PC-9 (cell line): ENCODE measurements at places on chromosomes 4 and X.
A peak's percentile ranks its signal among the peaks of the same experiment; 100 is the strongest.

DNA sequence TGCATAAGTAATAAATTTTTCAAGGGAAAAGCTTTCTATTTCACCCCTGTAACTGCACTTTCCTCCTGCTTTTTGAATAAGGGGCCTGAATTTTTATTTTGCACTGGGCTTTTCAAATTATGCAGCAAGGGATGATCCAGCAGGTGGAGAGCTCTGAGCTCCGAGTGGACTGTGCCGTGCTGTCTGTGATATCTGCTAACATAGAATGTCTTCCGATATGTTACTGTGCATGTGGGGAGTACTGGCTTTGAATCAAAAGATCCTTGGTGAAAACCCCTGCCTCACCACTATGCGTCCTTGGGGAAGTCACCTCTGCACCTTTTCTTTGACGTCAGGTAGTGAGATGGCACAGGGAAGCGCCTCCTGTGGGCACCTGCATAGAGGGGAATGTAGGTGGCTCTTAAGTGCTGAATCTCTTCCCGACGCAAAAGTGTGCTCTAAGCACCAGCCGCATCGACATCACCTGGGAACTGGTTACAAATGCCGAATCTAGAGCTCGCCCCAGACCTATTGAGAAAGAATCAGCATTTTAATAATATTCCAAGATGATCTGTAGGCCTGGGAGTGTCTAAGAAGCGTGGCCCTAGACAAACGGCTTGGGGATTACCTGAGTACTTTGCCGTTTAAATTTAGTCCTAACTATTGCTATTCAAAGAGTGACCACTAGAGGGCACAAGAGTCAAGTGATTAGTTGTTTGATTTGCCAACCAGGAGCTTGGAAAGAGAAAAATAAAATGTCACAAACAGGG is 19.2 kb upstream of the WFS1 start:
- peak; percentile 59 for DNase-seq

GRCh38 chrX:11267425-11267824 is 25.8 kb upstream of the AMELX start:
- DNase-seq, result no peak

GRCh38 chr4:146638786-146639505 is at the start of gene POU4F2:
Gene POU4F2 (plus strand): TSS chr4:146638893. CDS start chr4:146639141, 248 bp downstream.
- DNase-seq, result no peak

DNA sequence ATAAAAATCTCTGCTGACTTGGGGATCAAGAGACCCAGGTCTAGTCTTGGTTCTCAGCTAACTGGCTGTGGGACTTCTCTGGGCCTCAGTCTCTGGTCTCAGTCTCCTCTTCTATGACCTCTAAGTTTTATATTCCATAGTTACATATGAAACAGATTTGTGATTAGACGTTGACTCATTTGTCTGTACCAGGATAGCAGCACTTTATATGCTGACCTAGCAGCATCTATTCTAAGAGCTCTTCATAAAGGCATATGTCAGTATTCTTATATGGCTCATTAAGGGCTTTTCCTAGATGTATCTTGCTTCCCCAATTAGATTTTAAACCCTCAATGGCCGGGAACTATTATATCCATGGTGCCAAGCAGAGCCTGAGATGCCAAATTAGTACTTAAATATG is 12.7 kb downstream of the GRPR start:
- no peak for DNase-seq

DNA sequence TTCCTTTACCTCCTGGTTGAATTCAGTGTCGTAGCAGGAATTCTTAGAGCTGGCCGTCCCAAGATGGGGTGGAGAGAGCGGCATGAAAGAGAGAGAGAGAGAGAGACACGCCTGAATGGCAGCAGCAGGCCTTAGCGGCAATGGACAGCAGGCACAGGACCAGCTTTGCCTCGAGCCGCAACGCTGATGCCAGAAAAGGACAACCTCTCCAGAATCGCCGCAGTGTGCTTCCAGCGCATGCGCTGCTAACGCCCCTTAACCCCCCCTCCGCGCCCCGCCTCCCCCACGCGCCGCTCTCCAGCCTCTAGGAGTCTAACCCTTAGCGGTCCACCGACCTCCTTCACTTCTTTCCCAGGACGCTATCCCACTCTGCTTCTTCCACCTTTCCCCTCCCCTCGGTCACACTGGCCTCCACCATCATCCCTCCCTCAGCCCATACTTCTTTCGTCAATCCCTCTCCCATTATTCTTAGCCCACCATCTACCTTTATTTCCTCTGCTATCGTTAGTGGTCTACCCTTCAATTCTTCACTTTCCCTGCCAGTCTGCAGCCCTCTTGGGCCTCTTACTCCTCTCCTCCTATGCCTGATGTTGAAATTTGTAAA is 10.5 kb upstream of the ZCCHC13 start:
- DNase-seq, result peak; percentile 57

DNA sequence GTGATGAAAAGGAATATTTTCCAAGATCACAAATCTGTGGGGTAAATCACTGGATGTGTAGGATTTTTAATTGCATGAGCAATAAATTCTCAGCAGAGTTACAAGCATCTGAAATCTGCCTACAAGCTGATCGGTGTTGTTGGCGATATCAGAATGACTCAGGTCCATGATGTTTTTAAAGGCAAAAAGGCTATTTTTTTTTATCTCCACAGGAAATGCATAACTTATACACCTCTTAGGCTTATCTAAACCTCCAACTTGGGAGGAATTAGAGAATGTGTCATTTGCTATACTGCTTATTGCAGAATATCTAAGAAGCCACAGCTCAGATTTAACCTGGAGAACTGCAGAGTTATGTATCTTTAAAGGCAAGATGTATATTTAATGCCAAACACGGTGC is 61.6 kb downstream of the KIT start:
- DNase-seq, result no peak

DNA sequence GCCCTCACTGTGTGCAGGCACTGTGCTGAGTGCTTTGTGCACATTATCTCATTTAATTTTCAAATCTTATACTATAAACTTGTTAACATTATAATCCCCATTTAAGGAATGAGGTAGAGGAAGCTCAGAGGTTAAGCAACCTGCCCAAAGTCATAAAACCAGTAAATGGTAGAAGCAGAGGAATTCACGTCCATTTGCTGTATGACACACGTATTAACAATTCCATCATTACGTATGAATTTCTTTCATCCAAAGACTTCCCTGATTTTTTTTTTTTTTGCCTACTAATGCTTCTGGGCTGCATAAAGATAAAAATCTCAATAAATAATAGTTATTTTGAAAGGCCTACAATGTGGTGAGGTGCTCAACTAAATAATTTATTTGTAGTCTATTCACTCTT is 64.5 kb upstream of the H2AZ1 start:
- no peak for DNase-seq

DNA sequence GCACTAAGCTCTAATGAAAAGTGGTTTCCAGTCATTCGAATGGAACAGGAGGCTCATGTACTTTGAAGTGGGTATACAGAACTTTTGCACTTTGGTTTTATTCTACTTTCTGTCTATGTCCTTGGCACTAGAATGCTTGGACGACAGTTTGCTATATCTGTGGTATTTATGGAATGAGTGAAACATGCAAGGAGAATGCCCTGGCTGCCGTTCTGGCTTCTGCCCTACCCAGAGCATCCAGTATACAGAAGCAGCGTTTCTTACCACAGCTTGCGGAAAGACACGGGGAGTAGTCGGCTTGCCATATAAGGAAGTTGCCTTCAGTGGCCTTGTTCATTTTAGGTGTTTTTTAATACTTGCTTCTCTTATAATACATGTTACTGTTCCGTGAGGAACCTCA is 98.0 kb downstream of the TBL1X start:
- peak; percentile 60 for DNase-seq

- no peak for DNase-seq
Observed at GRCh38 chr4:153295131-153295755, 49.2 kb upstream of the MND1 start.

DNA sequence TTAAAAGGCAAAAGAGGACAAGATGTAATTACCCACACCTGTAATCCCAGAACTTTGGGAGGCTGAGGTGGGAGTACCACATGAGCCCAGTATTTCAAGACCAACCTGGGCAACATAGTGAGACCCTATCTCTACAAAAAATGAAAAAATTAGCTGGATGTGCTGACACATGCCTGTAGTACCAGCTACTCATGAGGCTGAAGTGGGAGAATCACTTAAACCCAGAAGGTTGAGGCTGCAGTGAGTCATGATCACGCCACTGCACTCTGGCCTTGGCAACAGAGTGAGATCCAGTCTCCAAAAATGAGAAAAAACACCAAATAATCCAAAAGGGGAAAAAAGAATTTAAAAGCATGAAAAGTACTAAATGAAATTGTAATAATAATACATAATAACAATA is 30.8 kb downstream of the NR0B1 start:
- no peak for DNase-seq

- no peak for DNase-seq
Observed at GRCh38 chrX:129316461-129316860, 206.8 kb downstream of the SMARCA1 start.

GRCh38 chr4:55512922-55513571 is 33.7 kb downstream of the CLOCK start:
- no peak for DNase-seq

GRCh38 chr4:165440415-165441158 is 61.8 kb downstream of the CPE start:
- peak; percentile 87 for DNase-seq

DNA sequence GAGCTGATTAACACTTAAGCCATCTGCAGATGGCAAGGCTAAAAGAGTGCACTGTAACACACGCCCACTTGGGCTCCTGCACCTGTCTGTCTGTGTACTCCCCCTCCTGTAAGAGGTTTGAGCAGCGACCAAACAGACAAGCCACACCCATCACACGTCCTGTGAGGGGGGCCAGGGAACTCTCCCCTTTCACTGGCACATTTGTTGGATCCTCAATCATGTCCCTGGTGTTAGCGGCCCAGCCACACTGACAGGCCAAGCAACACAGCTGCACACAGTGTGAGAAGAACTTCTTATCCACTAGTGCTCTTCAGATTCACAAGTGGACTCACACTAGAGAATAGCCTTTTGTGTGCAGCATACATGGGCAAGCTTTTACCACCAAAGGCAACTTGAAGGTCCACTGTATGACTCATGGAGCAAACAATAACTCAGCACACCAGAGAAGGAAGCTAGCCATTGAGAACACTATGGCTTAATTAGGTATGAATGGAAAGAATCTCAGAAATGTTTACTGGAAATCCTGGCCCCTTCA is 29.1 kb upstream of the UTP14A start:
- DNase-seq, result peak; percentile 95

DNA sequence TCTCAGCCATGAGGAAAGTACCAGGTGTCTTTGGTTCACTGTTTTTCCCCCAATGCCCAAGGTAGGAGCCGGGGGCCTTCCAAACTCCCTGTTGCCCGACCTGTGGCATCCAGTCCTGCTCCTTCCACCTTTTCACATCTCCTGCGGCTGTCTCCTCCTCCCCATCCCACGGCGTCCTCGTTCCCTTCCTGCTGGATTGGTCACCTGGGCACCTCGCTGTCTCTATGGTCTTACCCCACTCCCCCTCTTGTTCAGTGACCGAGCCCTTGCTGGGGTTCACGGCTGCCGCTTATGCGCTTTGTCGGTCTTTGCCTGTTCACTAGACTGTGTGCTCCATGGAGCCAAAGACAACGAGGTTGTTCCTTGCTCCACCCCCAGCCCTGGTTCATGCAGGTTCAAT is 188.7 kb upstream of the PSAPL1 start:
- no peak for DNase-seq

GRCh38 chr4:48813964-48814363 is 16.9 kb upstream of the OCIAD1 start:
- DNase-seq, result no peak

- DNase-seq, result no peak
Observed at GRCh38 chr4:146154057-146154456, 21.5 kb upstream of the LSM6 start.

DNA sequence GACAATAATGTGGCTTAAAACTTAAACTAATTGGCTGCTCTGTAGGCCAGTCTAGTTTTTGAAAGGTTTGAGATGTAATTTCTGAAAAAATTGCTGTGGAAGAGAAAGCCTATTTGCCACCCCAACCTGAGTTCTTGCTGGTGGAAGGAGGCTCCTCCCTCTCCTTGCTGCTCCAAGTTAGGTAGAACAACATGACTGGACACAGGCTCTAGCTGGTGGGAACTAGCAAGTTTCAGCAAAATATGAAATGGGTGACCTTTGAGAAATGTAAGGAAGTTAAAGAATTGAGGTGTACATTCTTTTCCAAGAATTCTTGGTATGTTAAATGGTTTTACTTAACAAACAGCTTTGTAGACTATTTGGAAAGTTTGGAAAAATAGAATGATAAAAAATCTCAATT is 8.0 kb downstream of the RPL34 start:
- DNase-seq, result no peak

DNA sequence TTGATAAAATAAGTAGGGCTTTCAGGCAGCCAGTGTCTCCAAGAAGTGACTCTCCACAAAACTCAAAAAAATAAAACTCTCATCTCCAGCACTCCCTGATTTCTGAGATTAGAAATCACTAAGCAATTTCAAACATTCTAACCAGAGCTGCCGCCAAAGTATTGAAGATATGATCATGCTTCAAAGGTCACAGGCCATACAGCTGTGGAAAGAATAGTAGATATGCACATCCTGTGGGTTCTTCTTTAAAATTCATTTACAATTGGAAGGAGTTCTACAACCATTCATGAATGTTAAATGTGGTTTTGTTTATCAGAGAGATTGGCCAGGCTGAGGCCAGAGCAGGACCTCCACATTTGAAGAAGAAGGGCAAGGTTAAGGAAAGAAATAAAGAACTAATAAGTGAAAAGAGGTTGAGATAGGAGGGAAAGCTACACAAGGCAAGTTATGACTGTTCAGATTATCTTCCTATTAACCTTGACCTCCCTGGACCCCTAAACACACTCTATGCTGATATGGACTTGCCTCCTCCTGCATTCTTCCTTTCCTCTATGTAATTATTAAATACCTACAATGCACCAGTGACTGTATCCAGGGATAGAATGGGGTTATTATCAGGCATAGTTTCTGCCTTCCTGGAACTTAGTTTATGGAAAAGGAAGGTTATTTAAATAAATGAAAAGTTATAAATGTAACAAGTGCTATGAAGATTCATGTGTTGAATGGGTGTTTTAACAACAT is 56.4 kb downstream of the USP38 start:
- DNase-seq, result no peak

- no peak for DNase-seq
Observed at GRCh38 chr4:87032884-87033533, 98.2 kb downstream of the AFF1 start.

DNA sequence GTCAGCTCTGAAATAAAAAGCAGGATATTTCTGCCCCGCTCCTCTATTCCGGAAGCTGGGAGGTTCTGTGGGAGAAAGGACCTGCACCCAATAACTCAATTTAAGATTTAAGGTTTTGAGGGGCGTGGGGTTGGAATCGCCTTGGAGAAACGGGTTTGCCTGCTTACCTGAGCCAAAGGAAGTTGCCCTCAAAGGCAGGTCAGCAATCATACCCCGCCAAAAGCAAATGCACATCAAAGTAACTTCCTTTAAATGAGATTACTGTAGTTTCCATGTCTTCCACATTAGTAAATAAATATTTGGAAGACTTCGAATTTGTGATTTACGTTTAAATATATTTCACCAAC is 978 bp upstream of the HS3ST1 start:
- DNase-seq, result no peak
